Stimulated activated CD4-positive, alpha-beta T cell treated with anti-CD3 and anti-CD28 coated beads, Interleukin-12 subunit alpha, Interleukin-12 subunit beta, amount 100 ng/mL, for 24 hours (primary cell): ENCODE measurements at places on chromosomes 13 and 19.

DNA sequence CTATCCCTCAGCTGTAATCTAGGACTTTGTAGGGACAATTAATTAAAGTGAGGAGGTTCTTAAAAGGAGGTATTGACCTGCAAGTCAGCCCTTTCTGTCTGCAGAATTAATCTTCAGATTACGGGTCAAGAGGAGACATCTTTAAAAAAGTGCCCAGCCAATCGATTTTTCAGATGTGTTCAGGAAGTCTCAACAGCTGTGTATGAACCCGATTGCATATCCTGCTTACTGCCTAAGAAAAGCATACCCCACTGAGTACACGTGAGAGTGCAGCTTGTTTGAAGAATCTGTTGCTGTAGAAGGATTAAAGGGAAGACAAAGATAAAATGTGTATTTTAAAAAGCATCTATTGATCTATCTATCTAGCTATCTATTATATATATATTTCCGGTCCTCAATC, 1194.5 kb downstream of the UQCRFS1 start:
- no peak for DNase-seq

- DNase-seq, result no peak
Measured at GRCh38 chr13:48487968-48488367, 44.9 kb downstream of the RCBTB2 start.

GRCh38 chr13:80633251-80633650, 292.3 kb upstream of the SPRY2 start:
- no peak for DNase-seq

DNA sequence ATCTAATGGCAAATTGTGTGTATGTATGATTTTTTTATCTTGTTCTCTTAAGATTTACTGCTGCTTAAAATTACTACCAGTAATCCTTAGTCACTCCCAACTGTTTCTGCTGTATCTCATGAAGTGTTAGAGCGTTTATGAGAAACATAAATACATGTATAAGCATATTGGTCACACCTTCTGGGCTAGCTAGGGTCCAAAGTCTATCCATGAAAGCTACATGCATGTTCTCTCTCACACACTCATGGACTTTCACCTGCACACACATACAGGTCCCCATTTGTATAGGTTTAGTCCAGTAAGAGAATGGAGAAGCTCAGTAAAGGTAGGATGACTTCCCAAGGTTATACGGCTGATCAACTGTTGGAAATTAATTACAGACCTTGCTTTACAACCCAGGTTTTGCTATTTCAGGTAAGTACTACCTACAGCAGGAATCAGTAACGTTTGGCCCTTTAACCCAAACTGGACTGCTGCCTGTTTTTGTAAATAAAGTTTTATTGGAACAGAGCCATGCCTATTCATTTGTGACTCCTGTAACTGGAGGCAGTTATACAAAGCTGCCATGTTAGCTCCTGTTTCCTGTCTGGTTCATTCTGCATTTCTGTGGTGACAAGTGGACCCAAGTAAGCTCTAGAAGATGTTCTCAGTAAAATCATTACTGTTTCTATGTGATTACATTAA, 15.3 kb downstream of the METTL21C start:
- DNase-seq, result no peak

- no peak for DNase-seq
Measured at GRCh38 chr19:55082020-55082851, 6.6 kb downstream of the EPS8L1 start.

DNA sequence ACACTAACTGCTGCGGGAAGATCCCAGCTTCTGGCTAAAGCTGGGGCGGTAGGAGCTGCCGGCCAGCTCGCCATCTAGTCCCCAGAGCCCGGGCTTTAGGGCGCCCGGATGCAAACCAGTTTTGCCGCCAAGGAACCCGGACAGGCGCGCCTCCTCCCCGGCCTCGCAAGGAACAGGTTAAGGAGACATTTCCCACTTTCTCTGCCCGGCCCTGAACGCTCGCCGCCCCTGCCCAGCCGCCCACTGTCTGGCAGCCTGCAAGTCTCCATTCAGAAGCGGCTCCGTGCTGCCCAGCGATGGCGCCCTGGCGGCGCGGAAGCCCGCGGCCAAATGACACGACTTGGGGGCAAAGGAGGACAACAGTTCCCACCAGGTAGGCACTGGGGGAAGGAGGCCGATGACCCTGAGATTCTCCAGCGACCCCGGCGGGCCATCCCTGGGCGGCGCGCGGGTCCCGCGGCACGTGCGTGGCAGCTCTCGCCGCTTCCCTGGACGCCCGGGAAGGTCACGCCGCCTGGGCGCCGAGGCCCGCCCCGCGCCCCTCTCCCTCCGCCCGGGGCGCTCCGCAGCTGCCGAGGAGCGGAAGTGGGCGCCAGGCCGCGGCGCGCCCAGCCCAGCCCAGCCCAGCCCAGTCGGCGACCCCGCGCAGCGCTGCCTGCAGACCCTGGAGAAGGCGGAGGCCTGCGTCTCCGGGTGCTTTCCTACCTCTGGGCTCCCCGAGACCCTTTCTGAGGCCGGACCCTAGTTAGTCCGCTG, 42.2 kb upstream of the HNRNPA1L2 start:
- no peak for DNase-seq

GRCh38 chr19:2142173-2142829, 9.1 kb downstream of the AP3D1 start:
- DNase-seq, result no peak

- no peak for DNase-seq
Measured at GRCh38 chr19:810077-810855, 11.5 kb downstream of the PLPPR3 start.

DNA sequence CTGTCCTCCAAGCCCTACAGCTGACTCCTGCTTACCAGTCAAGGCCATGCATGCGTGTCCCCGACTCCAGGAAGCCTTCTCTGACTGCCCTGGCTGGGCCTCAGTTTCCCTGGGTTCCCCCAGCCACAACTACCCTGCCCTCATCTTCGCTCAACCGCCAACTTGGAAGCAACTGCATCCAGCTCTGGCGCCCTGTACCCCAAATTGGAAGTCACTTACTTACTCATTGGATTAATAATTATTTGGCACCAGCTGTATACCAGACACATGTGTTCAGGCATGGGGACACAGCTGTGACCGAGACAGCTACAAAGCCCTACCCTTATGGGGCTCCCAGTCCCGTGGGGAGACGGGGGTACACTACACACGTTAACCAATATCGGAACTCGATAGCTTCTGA, 10.9 kb upstream of the SEMA6B start:
- no peak for DNase-seq

GRCh38 chr13:100091391-100091790, 2.5 kb downstream of the PCCA start:
- DNase-seq, result no peak

- DNase-seq, result no peak
Measured at GRCh38 chr13:50244355-50244712, 229.1 kb downstream of the KCNRG start.

GRCh38 chr13:52793515-52794061, 54.0 kb upstream of the CNMD start:
- no peak for DNase-seq

DNA sequence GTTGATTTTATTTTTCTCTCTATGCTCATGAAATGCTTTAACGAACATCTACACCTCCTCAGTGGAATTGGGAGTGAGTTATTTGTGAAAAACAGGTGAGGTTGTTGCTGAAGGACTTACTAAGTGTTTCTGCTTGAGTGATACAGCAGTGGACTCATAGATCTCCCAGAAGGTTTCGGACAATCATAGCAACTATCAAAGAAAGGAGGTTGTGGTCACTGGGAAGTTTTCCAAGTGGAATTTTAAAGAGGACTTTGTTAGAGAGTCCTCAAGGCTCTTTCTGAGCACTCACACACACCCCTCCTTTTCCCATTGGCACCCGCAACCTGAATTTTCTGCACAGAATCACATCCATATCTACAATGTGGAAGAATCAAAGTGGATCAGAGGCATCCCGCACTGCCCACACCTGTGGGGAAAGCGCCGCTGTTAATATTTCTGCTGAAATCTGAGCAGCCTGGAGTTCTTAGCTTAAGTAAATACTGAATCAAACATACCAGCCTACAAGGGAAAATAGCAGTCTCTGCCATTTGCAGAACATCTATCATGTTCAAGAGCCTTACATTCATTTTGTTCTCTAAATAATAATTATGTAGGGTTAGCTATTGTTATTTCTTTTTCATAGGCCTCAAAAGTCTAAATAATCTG, 719.4 kb downstream of the DIAPH3 start:
- no peak for DNase-seq

DNA sequence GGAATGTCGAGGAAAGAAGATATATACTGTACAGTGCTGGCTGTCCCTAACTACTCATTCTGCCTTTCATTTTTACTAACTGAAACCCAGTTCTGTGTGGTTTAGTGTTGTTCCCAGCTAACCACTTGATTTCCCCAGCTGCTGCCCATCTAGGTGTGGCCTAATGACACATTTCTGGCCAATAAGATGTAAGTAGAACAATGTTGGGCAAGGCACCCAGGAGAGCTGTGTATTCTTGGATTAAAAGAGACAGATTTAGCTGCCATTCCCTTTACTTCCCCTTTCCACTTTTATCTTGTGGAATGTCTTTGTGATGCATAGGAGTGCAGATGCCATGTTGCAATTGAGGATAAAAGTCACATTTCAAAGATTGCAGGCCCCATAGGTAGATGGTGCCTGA, 28.3 kb upstream of the PCDH9 start:
- DNase-seq, result no peak

GRCh38 chr13:75217949-75218348, 264.0 kb downstream of the TBC1D4 start:
- DNase-seq, result no peak

DNA sequence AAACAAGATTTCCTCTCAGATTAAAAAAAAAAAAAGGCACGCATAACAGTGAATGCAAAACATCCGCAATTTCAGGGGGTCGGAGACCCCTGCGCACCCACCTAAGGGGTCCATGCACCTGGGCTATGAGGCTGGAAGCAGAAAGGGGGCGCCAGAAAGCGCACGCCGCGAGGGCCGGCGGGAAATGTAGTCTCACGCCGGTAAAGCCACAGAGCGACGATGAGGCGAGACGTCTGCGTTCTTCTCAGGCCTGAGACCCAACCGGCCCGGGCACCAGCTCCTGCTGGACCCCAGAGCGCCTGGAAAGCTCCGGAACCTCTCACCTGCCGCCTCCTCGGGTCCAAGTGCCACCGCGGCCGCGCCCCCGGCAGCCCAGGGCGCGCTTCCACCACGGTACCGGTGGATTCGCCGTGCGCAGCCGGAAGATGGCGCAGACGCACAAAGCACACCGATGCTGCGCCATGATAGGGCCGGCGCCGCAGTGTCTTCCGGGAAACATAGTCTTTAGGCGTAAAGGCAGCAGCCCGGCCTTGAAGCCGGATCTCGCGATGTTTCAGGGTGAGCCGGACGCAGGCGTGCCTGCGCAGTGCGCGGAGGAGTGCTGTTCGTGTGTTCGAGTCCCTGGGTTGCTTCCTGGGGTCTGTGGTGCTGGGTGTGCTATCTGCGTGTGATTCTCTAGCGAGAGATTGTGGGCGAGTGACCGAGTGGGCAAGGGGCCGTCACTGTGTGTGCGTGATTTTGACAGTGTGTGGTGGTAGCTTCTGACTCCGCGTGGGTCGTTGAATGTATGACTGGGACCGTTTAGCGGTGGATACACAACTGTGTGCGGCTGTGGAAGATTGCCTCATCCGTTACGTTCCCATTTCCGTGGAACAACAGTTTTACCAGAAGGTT, at the start of gene ZNF582:
ZNF582 (minus strand) TSS at position 416 of the 894 bp plus-strand sequence. CDS start 1,782 bp downstream, outside the sequence.
- peak; percentile 80 for DNase-seq

GRCh38 chr19:37928527-37929286, 21.7 kb downstream of the SIPA1L3 start:
- DNase-seq, result no peak

GRCh38 chr19:49132974-49133609, 13.7 kb downstream of the PPFIA3 start:
- DNase-seq, result no peak

GRCh38 chr19:45663800-45664199, 4.2 kb upstream of the GIPR start:
- DNase-seq, result no peak

DNA sequence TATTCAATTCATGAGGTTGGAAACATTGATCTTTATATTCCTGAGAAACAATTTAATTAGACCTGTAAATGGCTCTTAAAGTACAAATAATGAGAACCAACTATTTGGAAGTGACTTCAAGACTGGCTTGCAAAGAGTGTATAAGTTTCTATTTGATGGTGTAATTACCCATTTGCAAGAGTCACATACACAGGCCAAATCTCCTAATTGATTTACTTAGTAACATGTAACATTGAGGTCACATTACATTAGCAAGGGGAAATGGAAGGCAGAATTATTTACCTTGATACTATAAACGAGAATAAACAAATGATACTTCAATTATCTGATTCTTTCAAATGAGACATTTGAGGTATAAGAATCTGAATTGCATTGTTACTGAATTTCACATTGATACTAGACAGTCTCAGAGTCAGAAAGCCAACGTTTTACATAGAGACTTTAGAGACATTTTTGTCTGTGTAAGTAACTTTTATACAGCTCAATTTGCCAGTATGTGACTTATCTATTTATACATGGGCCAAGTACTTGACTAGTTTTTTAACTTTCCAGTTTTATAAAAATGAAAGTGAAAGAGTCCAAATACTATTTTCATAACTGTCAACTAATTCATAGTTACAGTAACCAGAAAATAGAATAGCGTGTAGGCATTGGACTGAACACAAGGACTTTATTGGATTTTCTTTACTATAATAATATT, 95.6 kb upstream of the RFC3 start:
- no peak for DNase-seq

GRCh38 chr19:46748325-46749109, 2.3 kb upstream of the STRN4 start:
- peak; percentile 80 for DNase-seq

DNA sequence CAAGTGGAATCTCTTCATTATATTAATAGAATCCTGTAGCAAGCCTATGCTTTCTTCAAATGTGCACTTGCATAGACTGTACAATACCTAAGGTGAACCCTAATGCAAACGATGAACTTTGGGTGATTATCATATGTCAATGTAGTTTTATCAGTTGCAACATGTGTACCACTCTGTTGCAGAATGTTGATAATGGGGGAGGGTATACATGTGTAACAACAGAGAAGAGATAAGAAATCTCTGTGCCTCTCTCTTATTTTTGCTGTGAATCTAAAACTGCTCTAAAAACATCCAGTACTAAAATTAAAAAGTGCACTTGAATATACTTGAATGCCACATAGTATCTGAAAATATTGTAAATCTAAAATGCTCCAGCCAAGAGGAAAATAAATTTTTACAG, 820.8 kb upstream of the MIR17HG start:
- DNase-seq, result no peak

GRCh38 chr19:11338121-11338520, 1.3 kb downstream of the RAB3D start:
- DNase-seq, result no peak

- DNase-seq, result no peak
Measured at GRCh38 chr19:14404312-14404711, 14.8 kb downstream of the DDX39A start.

DNA sequence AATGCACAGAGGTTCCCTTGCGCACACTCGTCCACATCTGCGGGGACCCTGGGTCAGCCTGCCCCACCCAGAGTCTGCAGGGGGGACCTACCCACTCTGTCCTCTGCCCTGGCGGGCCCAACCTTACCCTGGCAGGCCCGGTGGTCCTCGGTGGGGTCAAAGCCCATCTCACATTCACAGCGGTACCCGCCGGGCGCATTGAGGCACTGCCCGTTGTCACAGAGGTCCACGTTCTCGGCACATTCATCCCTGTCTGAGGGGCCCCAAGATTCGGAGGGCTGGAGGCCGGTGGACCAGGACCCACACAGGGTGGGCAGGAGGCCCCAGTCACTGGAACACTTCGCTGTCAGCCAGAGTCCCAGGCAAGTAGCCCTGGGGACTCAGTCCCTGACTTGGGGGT, 38.5 kb downstream of the FBN3 start:
- no peak for DNase-seq
